ENCODE measurements at places on chromosomes 2 and 18.

- no peak for DNase-seq
Measured at GRCh38 chr18:50880119-50880465, 1.2 kb downstream of the ME2 start.

DNA sequence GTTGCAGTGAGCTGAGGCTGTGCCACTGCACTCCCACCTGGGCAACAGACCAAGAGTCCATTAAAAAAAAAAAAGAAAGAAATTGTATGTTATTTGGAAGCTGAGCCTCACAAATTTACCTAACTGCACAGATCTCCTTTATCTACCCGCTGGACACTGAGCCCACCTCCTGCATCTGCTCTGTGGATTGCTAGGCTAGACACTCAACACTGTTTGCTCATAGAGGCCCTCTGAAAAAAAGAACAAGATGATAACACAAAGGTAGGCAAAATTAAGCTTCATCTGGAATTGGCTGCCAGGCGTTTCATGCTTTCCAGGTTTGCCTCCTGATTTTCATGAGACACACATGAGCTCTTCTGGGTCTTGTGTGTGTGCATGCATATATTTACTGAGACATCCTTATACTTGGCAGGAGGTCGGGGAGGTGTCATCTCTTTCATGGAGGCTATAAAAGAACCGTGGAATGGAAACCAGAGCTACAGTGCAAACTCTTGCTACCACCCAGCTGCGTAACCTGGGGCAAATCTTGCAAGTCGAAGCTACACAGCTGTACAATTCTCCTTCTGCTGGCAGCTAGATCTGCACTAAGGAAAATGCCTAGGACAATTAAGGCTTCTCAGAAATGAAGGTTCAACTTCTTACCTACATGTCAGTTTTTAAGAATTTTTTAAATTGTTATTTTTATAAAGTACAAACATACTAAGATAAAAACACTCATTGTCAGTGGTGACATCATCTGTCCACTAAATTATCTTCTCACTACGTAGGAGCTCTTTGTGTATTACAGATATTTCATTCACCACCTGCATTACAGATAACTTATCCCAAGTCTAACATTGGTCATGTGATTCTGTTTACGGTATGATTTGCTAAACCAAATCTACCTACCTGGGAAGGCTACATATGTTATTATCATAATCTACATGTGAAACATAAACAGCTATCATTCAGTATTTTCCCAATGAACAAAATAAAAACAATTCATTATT, 63.1 kb downstream of the CABYR start:
- DNase-seq: no peak

DNA sequence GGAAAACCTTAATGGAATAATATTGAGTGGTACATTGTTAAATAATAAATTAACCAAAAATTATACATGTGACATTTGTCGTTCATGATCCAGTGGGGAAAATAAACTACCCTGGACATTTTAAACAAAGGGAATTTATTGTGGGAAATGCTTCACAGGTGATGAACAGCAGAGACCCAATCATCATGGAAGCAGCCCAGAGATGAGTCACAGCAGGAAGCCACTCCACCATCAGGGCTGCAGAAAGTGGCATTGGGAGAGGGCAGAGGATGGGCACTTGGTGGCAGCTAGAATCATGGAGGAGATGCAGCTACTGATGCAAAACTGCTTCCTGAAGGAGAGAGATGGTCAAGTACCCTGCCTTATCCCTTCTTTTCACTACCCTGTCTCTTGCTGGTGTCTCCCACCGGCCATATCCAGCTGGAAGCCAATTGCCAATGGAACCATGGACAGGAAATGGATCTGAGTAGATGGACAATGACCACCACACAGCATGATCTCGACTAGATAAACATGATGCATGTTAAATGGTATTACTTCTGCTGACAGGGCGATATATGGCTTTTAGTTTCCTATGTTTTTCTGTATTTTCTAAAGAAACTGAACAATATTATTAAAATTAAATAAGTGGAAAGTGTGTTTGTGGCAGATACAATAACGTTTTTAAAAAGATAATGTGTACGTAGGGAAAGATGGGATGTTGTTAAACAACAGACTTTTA, 139.8 kb downstream of the RPIA start:
- no peak for DNase-seq

DNA sequence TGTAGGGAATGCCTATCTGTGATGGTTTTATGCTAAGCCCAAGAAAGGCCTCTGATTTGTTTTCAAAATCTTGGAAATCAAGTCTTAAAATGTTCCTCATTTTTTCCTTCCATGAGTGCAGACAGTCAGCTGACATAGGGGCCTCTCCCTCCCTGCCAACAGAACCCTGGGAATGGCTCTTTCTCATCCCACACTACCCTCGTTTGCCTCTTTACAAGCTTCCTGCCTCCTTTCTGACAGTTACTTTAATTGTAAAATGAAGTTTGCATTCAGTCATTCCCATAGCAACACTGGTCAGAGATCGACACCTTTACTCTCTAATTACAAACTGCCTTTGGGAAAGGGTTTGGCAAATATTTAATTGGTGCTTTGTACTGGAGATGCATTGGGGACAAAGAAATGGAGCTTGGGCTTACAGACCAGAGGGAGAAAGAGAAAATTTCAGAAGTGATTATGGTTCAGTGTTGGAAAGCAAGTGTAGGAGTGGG, 25.4 kb downstream of the KIF5C start:
- DNase-seq: no peak

DNA sequence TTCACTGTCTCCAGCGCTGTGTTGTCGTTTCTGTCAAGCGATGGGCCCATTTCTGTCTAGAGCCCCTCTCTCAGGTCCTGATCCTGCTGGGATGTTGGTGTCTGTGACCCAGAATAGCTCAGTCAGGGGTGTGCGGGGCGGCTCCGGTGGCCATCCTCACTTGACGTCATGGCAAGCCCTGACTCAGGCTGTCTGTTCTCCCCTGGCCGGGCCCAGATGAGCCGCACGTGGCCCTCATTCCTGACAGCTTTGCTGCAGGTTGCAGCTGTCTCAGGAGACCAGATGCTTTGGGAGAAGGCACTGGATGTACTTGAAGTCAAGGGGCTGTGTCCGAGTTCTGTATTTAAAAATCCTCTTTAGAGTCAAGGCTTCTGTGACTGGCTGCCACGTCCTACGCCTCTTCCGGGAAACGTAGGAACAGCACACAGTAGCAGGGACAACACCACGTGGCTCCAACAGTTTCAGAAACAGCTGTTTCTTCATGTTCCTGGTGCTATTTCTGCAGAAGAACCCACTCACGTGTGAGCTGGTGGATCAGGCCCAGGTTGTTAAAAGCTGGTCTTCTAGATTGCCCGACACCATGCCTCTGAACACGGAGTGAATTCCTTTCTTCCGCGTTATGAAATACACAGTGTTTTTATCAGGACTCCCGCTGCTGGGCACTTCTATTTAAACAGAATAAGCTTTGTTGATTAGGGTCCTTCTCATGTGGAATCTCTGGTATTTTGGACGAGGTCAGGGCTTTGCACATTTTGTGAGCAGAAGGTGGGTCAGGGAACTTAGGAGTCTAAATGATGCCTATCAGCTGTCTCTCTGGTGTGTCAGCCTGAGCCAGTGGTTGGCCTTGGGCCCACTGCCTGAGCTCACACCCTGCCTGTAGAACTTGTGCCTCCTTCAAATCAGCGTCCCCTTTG, 28.3 kb upstream of the NTSR2 start:
- no peak for DNase-seq

- no peak for DNase-seq
Measured at GRCh38 chr18:49020621-49021021, 69.9 kb upstream of the SMAD7 start.
